ENCODE measurements at places on chromosomes 7 and 10. TPM values are rescaled to one million over a fixed set of nuclear protein-coding genes. Genes with fewer than 3 reads are reported as not detected.

MOGAT3 gene
- not detected for total RNA-seq

- no peak for DNase-seq
Measured at GRCh38 chr10:92873029-92873428, 24.7 kb downstream of the EXOC6 start.

NUTM2B gene
- 1.3 TPM for total RNA-seq

OR2A12 gene
- total RNA-seq: not detected

- DNase-seq: no peak
Measured at GRCh38 chr10:66591865-66592264, 334.0 kb upstream of the LRRTM3 start.

GRCh38 chr10:95229724-95230627 lies 35.9 kb downstream of the ACSM6 start:
- DNase-seq: no peak

GRCh38 chr7:94873239-94873638 lies 34.2 kb upstream of the PPP1R9A start:
- DNase-seq: no peak

DGKI gene
- total RNA-seq: 7.5 TPM

PLCE1 gene
- 51.5 TPM for total RNA-seq

DNA sequence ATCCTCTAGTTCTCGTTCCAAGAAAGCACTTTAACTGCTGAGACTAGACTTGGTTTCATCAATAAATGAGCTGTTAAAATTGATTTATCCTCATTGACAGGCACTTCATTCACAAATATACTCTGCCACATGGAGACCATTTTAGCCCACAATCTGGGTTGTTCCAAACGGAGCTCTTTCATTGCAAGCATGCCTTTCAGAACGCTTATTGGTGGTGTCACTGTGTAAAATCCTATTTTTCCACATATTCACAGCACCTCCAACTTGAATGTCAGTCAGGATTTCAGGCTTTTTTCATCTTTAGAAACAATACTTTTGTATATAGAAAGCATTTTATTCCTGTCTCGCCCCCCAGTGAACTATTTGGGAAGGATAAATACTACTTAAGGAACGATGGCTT lies 424.7 kb upstream of the NRP1 start:
- DNase-seq: no peak

DNA sequence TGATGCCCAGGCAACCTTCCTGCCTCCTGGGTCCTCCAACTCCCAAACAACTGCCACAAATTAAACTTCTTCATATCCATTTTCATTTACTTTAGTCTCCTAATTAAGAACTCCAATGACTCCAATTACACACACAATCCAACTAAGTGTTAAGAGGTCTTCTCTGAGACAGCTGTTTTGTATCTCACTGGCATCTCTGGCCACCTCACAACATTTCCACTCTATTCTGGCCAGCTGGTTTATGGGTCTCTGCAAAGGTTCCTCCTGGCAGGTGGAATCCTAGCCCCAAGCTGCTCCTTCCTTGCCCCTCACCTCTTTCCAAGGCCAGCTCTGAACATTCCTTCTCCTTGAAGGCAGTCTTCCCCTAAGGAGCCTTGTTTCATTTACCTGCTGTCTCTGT lies 123.1 kb upstream of the HPS1 start:
- no peak for DNase-seq

All from cardiac septum (tissue), 1 donor.